ENCODE measurements at places on chromosomes 12 and 14. TPM values are rescaled to one million over a fixed set of nuclear protein-coding genes. Genes with fewer than 3 reads are reported as not detected.
A peak's percentile ranks its signal among the peaks of the same experiment; 100 is the strongest.

Gene DNAJC22
- 19.5 TPM for total RNA-seq

DNA sequence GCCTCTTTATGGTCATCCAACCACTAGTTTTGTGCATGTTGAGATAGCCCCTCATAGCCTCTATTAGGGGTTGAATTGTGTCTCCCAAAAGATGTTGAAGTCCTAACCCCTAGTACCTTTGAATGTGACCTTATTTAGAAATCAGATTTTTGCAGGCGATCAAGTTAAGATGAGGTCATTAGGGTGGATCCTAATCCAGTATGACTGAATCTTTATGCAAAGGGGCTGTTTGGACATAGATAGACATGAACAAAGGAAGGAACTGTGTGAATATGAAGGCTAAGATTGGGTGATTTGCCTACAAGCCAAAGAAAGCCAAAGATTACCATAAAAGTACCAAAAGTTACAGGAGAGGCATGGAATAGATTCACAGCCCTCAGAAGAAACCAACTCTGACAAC is 209.6 kb downstream of the NUAK1 start:
- no peak for DNase-seq
- H3K36me3 ChIP-seq, result no peaks in the 10 kb centered on the region
- no peaks in the 10 kb centered on the region for H3K4me1 ChIP-seq
- no peaks in the 10 kb centered on the region for H3K27me3 ChIP-seq
- no peak overlapping the region for H3K4me3 ChIP-seq

GRCh38 chr12:115377230-115377629 is 693.3 kb upstream of the TBX3 start:
- no peaks in the 10 kb centered on the region for H3K4me1 ChIP-seq
- DNase-seq, result no peak
- no peak overlapping the region for H3K27ac ChIP-seq
- no peaks in the 10 kb centered on the region for H3K36me3 ChIP-seq
- no peaks in the 10 kb centered on the region for H3K27me3 ChIP-seq
- no peak overlapping the region for H3K4me3 ChIP-seq

Gene PROX2
- total RNA-seq, result not detected

GRCh38 chr12:12551115-12551514 is 11.5 kb downstream of the DUSP16 start:
- no peak for DNase-seq
- H3K27ac ChIP-seq, result no peak overlapping the region
- H3K4me1 ChIP-seq, result peaks cover 7% of the 10 kb centered on the region
- H3K36me3 ChIP-seq, result no peaks in the 10 kb centered on the region
- H3K27me3 ChIP-seq, result no peaks in the 10 kb centered on the region
- H3K4me3 ChIP-seq, result no peak overlapping the region

DNA sequence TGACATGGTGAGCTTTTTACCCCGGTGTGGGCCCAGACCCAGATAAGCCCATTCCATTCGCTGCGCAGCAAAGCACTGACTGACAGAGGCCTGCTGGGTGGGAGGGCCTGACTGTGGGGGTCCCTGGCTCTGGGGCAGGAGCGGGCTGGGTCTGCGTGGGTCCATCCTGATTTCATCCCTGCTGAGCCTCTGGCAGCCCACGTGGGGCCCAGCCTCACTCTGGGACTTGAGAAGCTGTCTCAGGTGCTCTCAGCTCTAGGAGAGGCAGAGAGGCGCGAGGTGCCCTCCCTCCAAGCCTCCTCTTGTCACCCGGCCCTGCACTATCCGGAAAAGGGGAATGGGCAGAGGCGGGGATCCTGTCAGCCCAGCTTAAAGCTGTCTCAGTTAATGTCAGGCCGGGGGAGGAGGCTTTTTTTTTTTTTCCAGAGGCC is 927 bp downstream of the ABCB9 start:
- H3K36me3 ChIP-seq, result no peaks in the 10 kb centered on the region
- H3K27me3 ChIP-seq, result no peaks in the 10 kb centered on the region

DNA sequence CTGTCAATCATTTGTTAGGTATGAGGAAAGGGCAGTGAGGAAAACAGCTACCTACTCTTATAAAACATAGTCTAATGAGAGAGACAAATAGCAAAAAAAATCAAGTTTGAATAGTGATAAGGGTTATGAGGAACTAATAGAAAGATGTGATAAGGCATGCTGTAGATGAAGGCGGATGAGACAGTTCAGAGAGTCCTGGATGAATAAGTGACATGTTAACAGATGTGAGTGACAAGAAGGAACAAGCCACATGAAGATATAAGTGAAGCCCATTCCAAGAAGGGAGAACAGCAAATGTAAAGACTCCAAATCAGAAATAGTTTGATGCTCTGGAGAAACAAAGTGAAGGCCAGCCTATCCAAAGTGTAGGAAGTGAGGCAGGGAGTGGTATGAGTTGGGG is 154.1 kb upstream of the SYT10 start:
- no peak overlapping the region for H3K27ac ChIP-seq
- no peaks in the 10 kb centered on the region for H3K27me3 ChIP-seq
- no peaks in the 10 kb centered on the region for H3K36me3 ChIP-seq
- no peaks in the 10 kb centered on the region for H3K4me1 ChIP-seq
- DNase-seq, result no peak

DNA sequence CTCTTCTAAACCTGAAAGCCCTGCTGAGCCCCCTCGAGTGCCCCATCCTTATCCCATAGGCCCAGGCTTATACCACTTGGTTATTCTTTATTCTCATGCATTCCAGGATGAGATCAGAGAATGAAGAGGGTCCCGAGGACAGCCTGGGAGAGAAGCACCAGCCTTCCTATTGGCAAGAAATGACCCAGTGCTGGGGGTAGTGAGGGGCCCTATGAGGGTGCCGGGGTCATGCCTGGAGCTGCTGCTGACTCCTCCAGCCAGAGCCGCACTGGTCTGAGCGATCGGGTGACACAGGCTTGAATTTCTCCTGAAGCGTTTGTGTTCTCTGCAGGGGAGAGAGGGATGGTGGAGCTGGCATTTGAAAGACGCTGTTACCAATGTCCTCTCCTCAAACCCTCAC is 18.1 kb downstream of the MORN3 start:
- peaks cover 3% of the 10 kb centered on the region for H3K4me1 ChIP-seq
- DNase-seq, result no peak
- no peaks in the 10 kb centered on the region for H3K27me3 ChIP-seq
- H3K36me3 ChIP-seq, result no peaks in the 10 kb centered on the region
- no peak overlapping the region for H3K27ac ChIP-seq

GRCh38 chr12:116559162-116559935 is at the start of gene MAP1LC3B2:
Gene MAP1LC3B2 (plus strand): TSS chr12:116559381. CDS start chr12:116575943, 16,562 bp downstream.
- peak within 1 kb of the TSS; percentile 70 for H3K27ac ChIP-seq
- H3K4me3 ChIP-seq, result no peak within 1 kb of the TSS
- H3K4me1 ChIP-seq, result peaks cover 8% of the 10 kb centered on the region
- peak; percentile 80 for DNase-seq
- no peaks in the 10 kb centered on the region for H3K36me3 ChIP-seq

DNA sequence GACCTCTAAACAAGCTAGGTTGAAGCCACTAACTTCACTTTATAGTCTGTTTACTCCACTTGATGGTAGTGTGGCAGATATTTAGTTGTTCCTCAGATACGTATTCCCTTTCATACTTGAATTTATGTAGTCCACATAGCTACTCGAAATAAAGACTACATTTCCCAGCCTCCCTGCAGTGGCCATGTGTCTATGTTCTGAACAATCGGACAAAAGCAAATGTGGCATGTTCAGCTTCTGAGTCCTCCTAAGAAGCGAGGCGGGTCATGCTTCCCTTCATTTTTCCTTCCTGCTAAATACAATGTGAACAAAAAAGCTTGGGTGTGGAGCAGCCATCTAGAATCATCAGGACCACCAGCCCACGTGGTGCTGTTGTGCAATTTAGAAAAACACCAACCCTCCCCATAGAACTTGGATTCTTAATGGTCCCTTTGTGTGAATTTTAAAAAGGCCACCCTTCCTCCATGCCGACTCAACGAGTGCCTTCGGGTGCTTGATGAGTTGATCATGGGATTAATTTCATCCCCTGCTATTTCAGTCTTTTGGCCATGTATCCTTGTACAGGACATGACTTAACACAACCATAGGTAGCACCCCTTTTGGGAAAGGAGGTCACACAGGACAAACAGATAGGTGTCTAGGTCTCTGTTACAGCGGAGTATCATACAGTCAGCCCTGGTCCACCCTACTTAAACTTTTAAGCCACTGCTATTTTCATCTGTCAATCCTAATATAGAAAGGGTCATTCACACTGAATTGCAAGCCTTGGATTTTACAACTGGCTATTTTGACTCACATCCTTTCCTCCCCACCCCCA is 60.7 kb downstream of the ZFC3H1 start:
- no peaks in the 10 kb centered on the region for H3K4me1 ChIP-seq
- DNase-seq, result no peak
- H3K4me3 ChIP-seq, result no peak overlapping the region
- no peak overlapping the region for H3K27ac ChIP-seq
- no peaks in the 10 kb centered on the region for H3K27me3 ChIP-seq

All from thyroid gland (tissue), 4 donors.